ENCODE measurements at places on chromosomes 12 and 14. TPM values are rescaled to one million over a fixed set of nuclear protein-coding genes. Genes with fewer than 3 reads are reported as not detected.

The ALX1 gene
- total RNA-seq = not detected

The ST8SIA1 gene
- 2.5 TPM for total RNA-seq

DNA sequence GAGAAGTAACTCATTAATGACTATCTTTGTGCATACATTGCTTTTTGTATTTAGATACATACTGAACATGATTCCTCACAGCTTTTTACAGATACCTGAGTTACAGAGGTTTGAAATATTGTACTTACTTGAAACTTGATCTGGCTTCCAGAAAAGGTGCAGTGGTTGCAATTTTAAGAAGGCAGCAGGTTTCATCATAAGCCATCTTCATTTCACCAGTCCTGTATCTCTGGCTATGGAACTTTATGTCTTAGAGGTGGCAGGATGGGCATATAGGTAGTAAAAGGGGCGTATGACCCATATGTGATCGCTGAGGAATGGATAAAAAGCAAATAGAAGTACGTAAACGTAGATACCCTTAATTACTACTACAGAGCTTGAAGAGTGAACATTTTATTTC is 13.7 kb downstream of the ZBTB1 start:
- DNase-seq = no peak

GRCh38 chr12:132044661-132045412 is 95.1 kb downstream of the EP400 start:
- DNase-seq = no peak

- DNase-seq = no peak
Measured at GRCh38 chr12:118448341-118448740, 72.0 kb downstream of the SUDS3 start.

DNA sequence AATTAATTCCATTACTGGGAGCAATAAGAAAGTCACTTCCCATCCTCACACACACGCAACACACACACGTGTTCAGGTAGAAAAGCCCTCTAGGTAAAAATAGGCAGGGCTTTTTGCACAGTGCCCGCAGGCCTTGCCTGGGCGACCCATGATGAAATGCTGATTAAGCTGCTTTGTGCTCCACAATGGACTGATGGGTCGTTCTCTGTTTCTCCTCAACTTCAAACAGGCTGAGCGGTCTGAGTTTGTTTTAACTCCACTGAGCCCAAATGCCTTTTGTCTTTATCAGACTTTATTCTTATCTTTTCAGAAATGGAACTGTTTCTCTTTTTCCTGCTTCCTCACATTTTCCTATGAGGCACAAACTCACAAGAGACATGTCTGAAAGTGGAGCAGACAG is 9.4 kb upstream of the DACT1 start:
- no peak for DNase-seq

The CLEC4A gene
- not detected for total RNA-seq

GRCh38 chr12:38053113-38053512 is 263.5 kb upstream of the ALG10B start:
- no peak for DNase-seq

DNA sequence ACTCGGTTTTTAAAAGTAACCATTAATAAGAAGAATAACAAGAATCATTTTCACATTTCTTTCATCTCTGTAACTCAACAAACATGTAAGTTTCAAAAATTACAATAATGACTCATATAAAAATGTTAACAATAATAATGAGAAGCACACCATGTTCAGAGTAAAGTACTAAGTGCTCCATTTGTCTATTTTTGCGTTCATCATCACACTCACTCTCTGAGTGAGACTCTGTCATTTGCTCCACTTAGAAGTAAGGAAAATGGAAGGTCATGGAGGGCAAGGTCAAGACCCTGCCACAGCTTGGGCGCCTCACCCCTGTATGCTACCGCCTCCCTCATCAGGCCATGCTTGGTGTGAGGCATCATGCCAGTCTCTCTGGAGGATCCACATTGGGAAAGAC is 129.9 kb downstream of the TMEM30B start:
- no peak for DNase-seq

GRCh38 chr12:52205612-52206303 is 13.9 kb upstream of the KRT80 start:
- no peak for DNase-seq
